Activated CD8-positive, alpha-beta memory T cell treated with anti-CD3 and anti-CD28 coated beads for 24 hours (primary cell): ENCODE measurements at places on chromosomes 4 and X.

GRCh38 chr4:184821242-184821641, 4.5 kb downstream of the ACSL1 start:
- no peak for DNase-seq

DNA sequence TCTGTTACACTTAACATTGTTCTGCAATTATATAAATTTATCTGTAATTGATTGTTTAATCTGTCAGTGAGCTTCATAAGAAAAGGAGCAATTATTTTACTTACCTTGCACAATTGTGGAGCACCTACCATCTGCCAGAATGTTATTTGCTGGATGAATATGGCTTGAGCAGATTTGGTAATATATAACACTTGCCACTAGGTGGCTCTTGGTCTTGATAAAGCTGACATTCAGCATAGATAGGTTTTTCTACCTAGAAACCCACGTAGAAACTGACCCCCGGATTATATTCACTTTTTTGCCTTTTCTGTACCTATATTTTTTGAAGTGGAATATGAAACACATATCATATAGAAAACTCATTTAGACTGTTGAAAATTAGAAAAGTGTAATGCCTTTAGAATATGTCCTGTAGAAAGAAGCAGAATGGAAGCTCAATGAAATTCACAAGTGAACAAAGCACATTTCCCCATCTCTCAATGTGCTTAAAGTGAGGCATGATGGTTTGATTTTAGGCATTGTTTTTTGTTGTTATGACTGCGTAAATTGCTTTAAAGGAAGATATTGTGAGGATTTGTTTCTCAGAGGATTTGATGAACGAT, 9.5 kb downstream of the RBPJ start:
- DNase-seq: no peak

DNA sequence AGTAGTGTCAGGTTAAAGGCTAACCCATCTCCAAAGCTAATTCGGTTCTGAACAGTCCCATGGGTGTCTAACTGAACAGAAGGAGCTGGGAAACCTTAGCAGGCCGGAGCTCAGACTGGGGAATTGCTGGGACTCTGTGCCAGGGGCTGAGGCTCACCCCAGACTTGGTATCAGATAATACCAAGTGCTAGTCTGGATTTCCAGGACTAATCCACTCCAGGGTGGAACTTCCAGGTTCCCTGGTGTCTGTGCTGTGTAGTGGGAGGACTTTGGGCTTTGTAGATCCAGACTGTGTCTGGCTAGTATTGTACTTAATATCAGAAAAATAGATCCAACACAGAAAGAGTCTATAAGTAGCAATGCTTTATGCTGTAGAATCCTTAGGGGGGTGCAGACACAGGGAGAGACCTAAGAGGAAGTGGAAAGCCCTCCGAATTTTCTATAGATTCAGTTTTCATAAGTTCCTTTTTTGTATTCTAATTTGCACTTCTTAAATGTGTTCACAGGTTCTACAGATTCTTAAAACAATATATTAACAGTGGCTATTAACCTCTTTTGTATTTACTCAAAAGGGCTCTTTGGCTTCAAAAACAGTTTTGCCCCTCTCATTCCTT, 4.1 kb downstream of the ZNF827 start:
- no peak for DNase-seq

- no peak for DNase-seq
These were observed 197.9 kb downstream of the SHOX start for GRCh38 chrX:828411-828959.

- DNase-seq: no peak
These were observed 1811.2 kb upstream of the PCDH10 start for GRCh38 chr4:131337936-131338335.

DNA sequence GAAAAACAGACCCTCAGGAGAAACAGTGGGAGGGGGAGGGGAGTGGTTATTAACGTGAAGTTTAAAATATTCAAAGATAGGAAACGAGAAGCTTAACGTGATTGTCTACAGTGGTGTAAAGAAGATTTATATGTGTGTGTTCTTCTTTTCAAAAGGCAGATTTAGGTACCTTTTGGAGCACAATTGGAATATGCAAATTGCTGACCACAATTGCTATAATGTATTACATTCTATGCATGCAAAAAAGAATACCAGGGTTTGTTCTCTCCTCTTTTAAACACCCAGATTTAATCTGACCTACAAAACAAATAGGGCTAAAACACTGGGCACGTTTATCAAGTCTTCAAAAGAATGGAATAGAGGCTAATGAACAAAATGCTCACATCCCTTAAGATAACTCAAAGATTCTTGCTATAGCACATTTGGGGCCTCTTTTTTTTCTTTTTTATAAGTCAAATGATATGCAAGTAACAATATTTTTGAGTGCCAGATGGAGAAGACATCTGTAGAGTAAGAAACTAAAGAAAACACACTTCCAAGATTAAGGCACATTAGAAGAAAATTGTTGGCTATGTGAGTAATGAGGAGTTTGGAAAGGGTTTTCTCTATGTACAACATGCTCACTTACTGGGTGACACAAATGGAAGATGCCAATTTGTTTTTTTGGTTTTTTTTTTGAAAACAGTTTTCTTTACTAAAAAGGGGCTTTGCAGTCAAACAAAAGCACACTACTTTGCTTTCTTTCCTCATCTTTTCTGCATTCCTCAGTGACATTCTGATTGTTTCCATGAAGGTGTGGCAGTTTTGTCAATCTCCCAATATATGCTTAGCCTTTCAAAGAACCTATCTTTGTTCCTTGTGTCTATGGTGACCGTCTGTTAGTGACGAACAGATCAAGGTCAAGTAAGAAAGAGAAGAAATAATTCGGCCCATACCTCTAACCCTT, 240.3 kb downstream of the PALLD start:
- no peak for DNase-seq

DNA sequence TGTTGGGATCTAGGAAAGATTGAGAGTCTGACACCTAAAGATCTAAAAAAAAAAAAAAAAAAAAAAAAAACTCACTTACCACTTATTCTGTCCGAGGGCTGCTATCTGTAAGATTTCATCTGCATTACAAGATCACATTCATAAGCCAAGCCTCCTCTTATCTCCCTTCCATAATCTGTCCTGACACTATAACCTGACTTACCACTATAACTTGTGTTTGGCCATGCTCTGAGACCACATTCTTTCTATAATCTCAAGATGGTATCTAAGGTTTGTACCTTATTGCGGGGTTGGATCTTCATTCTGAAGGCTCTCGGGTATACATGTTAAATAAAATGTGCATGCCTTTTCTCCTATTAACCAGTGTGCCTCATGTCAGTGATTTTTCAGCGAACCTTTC, 144.4 kb downstream of the MAGEB17 start:
- no peak for DNase-seq

DNA sequence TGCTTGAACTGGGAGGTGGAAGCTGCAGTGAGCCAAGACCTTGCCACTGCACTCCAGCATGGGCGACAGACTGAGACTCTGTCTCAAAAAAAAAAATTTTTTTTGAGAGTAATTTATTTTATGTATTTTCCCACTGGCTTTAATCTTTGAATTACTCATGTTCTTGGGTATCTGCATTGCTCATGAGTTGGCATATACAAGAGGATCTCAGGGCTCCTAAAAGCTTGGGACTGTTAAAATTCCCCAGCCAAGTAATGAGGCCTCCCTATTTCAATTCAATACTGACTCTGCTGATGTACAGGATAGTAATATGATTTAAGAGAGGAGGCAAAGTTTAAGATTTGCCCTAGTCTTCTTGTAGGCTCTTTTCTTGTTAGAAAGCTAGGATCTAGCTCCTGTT, 6.2 kb downstream of the IL21 start:
- no peak for DNase-seq

- peak; percentile 81 for DNase-seq
These were observed 810 bp downstream of the SPRY1 start for GRCh38 chr4:123397144-123398065.

DNA sequence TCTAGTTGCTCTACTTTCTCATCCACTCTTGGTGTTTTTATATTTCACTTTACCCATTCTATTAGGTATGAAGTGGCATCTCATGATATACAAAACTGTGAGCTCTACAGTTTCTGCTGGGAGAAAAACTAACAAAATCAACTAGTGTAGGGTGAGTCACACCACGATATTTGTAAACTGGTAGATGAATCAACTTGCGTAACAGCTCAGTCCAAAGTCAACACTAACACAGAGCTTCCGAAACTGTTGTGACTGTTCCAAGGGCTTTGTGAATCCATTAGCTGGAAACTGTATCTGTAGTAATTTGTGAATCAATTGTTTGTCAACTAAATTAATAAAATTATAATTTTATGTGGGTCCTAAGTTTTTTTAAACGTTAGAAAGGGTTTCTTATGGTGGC, 119.8 kb upstream of the TSPAN5 start:
- DNase-seq: no peak

DNA sequence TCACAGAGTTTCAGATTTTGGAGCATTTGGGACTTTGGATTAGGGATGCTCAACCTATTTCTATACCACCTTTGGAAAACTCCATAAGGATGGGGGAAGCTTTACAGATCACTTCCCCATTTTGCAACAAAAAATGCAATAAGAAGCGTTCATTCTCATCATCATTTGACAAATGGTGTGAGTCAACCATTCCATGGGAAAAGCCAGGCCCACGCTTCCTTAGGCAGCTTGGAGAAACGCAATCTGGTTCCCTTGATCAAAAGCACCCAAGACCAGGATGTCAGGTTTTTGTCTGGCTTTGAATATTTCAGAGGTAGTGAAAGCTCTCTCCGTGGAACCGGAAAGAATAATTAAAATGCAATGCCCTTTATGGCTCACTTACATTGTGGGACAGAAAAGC, 79.3 kb upstream of the C4orf50 start:
- DNase-seq: no peak

DNA sequence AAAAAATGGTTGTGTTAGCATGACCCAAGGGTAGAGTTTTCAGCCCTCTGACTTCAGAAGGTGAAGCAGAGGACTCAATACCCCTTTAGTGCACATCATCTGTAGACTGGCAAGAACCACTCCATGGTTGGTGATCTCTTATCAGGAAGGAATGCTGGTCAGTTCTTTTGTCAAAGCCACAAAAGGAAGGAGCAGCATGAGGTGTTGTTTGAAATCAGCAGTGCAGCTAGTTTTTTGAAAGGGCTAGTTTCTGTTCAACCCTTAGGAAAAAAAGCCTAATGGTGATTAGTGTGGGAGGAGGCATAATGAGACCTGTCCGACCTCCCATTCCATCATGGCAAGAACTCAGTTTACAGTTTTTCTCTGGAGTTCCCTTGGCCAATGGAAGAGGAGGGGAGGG, 362.0 kb upstream of the CT83 start:
- no peak for DNase-seq

DNA sequence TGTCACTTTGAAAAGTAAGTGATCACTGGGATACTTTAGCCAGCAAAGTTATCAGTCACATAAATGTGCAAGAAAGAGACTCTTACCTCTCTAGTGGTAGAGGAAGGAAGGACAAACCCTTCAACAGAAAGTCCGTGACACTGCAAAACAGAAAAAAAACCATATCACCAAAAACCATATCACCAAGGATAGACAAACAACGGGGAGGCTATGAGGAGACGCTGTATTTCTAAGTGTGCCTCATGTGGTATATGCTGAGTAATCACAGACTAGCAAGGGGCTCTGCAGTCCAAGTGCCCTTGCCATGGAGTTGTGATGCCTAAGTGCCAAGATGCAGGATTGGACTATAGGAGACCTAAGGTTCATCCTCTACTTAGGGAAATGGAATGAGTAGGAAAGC, 11.5 kb upstream of the HDAC8 start:
- no peak for DNase-seq

DNA sequence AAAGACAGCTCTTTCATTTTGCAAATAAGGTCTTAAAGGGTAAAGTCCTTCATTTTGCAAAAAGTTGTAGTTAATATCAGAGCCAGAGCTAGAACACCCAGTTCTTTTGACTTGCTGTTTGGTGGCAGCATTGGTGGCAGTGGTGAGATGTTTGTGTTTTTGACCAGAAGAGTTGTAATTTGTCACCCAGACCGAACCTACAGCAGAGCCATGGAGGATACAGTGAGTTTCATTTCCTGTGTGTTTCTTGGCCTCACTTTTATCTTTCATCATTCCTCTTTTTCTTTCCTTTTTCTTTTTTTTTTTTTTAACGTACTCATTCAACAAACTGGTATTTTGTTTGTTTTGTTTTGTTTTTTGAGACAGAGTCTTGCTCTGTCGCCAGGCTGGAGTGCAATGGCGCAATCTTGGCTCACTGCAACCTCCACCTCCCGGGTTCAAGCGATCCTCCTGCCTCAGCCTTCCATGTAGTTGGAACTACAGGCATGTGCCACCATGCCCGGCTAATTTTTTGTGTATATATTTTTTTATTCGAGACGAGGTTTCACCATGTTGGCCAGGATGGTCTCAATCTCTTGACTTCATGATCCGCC, 116.4 kb downstream of the AFF1 start:
- DNase-seq: no peak

DNA sequence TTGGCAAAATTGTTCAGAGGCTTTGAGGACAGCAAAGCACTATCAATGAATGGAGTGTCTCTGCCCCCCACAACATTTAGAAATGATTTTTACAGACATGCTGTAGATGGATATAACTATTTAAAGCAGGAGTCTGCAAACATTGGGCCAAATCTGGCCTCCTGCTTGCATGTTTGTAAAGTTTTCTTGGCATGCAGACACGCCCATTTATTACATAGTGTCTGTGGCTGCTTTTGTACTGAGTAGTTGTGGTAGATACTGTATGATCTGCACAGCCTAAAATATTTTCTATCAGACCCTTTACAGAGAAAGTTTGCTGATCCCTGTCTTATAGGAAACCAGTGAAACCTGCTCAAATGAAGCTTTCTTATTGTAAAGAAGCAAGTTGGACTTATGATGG, 45.5 kb upstream of the PHEX start:
- no peak for DNase-seq

DNA sequence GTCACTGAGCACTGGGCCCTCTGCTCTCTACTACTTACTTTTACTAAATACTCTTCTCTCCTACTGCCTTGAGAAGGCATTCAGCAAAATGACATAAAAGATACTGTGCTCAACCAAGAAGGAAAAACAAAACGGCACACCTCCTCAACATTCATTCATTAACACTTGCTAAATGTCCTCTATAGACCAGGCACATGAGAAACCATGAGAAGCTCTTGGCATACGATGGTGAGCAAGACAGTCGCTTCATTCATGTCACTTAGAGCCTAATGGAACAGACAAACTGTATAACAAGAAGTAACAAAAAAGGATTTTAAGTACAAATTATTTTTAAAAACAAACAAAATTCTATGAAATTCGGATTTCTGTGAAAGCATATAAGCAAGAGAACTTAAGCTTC, 38.7 kb downstream of the COL25A1 start:
- DNase-seq: no peak

DNA sequence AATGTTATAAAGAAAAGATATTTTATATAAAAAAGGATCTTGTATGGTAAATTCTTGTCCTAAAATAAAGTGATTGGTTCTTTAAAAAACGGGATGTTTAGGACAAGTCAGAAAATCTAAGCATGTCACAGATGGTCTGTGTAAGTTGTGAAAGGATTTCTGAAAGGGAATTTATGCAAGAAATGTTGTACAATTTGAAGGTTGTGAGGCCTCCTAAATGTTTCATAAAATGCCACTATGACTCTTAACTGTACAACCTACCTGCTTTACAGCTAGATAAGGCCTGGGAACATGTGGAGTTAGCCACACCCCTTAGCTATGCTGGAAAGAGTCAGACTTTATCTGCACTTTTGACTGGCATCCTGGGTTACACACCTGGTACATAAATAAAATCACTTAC, 951.5 kb upstream of the POU3F4 start:
- DNase-seq: no peak

GRCh38 chr4:99633772-99634171, 23.9 kb downstream of the C4orf54 start:
- DNase-seq: no peak
